ENCODE measurements at places on chromosomes 3 and 15.

GRCh38 chr15:86103825-86104224 is 24.2 kb downstream of the AGBL1 start:
- DNase-seq: no peak

- DNase-seq: no peak
Measured at GRCh38 chr15:60389261-60390077, 8.3 kb downstream of the ANXA2 start.

GRCh38 chr15:41886741-41887140 is 7.1 kb downstream of the SPTBN5 start:
- peak; percentile 34 for DNase-seq

DNA sequence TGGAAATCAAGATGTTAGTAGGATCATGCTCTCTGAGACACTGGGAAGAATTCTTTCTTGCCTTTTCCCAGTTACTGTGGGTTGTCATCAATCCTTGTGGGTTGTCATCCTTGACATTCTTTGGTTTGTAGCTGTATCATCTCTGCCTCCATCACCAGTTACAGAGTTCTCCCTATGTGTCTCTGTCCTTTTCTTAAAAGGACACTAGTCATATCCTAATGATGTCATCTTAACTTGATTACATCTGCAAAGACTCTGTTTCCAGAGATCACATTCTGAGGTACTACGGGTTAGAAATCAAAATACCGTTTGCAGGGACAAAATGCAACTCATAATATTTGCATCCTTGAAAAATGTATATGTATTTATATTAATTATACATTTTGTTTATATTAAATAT is 500.4 kb downstream of the ZBBX start:
- DNase-seq: no peak

DNA sequence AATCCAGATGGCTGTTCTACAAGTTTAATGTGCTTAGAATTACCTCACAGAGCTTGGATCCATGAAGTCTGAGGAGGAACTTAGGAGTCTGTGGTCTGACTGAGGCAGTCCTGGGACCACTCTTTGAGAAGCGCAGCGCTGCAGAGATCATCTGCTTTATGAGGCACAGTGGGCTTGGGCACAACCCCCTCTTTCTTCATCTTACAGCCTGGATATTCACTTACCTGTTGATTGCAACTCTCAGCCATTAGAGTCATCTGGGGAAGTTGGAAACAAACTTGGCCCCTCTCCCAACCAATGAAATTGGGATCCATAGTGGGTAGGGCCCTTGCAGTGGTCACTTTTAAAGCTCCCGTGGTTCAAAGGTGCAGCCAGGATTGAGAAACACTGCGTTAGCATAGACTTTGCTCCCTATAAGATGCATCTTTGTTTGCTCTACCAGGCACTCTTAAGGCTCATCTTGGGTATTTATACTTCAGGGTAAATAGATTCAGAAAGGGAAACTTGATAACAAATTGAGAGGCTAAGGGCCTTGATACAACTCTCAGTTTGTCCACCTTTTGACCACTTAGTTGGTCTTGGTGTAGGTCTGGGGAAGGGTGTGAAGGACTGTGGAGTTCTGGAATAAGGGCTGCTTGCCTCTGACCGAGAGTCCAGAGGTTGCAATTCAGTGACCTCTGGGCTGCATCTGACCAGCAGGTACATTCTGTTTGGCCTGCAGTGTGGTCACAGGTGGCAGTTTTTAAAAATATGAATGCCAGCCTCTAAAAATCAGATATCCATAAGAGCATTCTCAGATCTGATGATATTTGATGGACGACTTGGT is 22.8 kb downstream of the FEM1B start:
- DNase-seq: peak; percentile 5

- no peak for DNase-seq
Measured at GRCh38 chr3:37444696-37445095, 270.3 kb upstream of the LRRFIP2 start.

GRCh38 chr3:52704611-52705437 is 767 bp downstream of the GLT8D1 start:
- no peak for DNase-seq

- DNase-seq: no peak
Measured at GRCh38 chr3:67848299-67848698, 193.9 kb upstream of the SUCLG2 start.

GRCh38 chr3:39980781-39981180 is 171.4 kb downstream of the MYRIP start:
- no peak for DNase-seq

GRCh38 chr3:152457500-152458375 is 189.0 kb downstream of the MBNL1 start:
- no peak for DNase-seq

GRCh38 chr3:45647148-45647619 is 42.0 kb upstream of the SACM1L start:
- DNase-seq: no peak

- no peak for DNase-seq
Measured at GRCh38 chr3:63167113-63167512, 111.0 kb upstream of the SYNPR start.

DNA sequence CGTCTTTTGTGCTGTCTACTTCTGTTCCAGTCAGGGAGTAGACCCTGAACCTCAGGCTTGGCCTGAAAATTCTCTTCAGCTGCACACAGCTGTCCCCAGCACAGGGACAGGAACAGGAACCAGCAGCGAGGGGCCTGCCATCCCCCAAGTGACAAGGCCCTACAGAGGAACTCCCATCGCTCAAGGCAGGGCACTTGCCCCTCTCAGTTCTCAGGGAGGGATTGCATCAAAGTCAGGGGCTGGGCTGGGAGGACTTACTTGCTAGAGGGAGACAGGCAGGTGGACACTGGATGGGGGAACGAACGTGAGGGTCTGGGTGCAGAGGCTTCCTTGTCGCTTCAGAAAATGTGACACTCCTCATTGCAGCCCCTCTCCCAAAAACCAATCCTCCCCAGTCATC is 163.6 kb downstream of the CHSY1 start:
- no peak for DNase-seq

DNA sequence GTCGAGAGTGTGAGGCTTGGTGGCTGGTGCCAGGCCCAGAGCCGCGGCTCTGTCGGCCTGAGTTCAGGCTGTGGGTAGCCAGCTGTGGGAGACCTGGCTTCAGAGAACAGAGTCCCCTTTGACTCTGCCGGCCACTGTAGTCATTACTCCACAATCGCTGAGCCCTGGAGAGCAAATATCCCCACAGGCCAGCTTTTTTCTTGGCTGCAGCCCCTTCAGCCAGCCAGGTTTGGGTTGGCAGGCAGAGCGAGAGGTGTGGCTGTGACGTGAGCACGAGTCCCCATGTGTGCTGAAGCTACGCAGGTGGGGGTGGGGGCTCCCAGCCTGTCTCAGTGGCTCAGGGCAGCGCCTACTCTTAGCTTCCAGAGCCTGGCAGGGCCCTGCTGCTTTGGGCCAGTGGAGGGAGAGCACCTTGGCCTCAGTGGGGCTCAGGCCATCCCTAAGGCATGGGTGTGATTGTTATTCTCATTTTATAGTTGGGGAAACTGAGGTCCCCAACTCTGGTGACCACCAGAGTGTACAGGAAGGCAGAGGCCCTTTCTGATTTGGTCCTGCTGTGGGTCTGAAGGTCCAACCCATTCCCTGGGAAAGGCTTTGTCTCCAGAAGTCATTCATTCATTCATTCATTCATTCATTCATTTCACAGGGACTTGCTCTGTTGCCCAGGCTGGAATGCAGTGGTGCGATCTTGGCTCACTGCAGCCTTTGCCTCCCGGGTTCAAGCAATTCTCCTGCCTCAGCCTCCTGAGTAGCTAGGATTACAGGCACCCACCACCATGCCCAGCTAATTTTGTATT is 45.7 kb upstream of the LCTL start:
- DNase-seq: no peak

- no peak for DNase-seq
Measured at GRCh38 chr3:66394753-66395249, 106.0 kb downstream of the LRIG1 start.

DNA sequence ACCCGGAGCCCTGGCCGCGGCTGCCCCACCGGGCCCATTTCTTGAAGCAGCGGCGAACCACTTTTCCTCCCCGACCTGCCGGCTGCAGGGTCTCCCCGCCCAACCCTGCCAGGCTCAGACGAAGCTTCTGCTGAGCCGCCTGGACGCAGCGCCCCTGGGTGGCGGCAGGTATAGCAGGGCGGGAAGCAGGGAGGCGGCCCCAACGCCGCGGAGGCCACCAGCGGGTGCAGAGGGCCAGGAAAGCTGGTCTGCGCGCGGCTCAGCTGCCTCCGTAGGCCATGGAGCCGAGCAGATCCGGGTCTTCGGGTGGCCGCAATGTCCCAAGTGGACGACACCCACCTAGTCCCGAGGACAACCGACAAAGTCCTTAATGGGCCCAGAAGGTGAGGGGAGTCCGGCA is 21.9 kb upstream of the SRPRB start:
- no peak for DNase-seq

- no peak for DNase-seq
Measured at GRCh38 chr3:31402117-31402516, 130.6 kb upstream of the STT3B start.

DNA sequence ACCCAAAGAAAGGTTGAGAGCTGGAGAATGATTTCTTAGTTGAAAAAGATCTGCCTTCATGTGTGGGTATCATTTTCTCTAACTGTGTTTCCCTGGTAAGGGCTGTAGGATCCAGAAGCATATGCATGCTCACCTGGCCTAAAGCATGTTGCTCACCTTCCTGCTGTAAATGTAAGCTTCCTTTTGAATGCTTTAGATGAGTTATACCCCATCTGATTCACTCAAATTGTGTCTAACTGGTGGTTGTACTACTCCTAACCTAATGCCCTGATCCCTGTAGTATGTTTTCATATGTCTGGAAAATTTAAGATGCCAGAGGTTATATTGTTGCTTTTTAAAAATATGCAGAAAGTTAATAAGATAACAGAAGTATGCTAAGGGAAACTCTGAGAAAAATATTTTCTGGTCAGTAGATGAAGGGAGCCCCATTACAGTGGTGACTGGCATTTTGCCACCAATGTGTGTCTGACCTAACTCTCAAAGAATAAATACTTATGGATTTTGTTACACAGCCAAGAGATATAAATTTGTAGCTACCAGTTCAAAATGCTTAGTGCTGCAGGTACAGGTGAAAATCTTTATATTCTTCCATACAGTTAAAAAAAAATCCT is 7.7 kb downstream of the FILIP1L start:
- no peak for DNase-seq

GRCh38 chr15:58777107-58777506 is 6.0 kb downstream of the MINDY2 start:
- no peak for DNase-seq

DNA sequence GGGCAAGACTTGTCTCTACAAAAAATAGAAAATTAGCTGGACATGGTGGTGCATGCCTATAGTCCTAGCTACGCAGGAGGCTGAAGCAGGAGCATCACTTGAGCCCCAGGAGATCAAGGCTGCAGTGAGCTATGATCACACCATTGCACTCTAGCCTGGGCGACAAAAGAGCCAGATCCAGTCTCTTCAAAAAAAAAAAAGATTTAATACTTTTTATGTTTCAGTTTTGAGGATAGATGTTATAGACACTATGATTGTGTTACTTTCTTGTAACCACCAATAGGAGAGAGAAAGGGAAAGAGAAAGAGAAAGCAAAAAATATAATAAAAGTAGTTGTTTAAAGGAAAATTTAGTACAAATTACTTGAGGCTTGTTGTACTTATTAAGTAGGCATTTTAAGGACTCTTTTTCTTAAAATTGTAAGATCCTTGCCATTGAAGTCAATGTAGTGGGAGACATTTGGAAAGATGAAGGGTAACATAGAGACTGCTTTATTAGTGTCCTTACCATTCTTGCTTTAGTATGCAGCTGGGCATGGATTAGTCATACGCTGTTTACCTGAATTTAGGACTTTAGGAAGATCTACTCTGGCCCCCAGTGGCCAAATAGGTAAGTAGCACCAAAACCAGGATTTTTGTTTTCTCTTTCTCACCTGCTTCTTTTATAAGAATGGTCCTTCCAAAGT is 35.1 kb upstream of the ZDHHC23 start:
- DNase-seq: no peak

DNA sequence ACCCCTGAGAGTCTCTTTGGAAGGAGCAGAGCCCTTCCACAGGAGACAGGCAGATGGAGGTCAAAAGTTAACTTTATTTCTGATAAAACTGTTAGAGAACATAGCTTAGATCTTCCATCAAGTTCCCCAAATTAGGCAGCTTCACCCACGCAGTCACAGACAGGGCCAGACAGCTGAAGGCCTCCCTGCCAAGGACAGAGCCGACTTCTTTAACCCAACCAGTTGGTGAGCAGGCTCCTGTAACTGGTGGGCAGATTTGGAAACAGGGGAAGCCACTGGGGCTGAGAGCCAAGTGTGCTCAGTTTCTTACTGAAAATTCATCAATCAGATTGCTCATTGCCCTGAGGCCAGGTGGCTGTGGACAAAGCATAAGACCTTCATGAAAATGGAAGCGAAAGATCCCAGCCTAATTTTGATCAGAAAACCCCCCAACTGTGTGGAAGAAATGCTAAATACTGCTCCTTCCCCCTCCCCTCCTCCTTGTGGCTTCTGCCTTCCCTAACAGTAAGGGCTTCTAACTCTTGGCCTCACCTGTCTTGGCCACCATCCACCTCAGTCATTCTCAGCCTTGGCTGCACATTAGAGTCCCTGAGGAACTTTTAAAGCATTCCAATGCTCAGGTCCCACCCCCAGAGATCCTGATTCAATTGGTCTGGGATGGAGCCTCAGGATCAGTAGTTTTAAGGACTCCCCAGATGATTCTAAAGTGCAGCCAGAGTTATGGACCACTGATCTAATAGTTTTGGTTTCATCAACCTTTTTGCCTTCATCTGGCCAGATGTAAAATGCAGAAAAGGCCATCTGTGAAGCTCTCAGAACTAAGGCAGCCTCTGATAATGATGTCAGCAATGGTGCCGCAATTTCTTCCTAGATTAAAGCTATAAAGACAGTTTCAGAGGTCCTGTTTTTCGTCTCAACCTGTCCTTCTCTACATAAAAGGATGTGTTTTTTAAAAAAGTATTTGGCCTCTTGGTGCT is 11.5 kb downstream of the CLRN1 start:
- DNase-seq: no peak

- DNase-seq: no peak
Measured at GRCh38 chr3:186627852-186628414, 12.3 kb upstream of the FETUB start.

DNA sequence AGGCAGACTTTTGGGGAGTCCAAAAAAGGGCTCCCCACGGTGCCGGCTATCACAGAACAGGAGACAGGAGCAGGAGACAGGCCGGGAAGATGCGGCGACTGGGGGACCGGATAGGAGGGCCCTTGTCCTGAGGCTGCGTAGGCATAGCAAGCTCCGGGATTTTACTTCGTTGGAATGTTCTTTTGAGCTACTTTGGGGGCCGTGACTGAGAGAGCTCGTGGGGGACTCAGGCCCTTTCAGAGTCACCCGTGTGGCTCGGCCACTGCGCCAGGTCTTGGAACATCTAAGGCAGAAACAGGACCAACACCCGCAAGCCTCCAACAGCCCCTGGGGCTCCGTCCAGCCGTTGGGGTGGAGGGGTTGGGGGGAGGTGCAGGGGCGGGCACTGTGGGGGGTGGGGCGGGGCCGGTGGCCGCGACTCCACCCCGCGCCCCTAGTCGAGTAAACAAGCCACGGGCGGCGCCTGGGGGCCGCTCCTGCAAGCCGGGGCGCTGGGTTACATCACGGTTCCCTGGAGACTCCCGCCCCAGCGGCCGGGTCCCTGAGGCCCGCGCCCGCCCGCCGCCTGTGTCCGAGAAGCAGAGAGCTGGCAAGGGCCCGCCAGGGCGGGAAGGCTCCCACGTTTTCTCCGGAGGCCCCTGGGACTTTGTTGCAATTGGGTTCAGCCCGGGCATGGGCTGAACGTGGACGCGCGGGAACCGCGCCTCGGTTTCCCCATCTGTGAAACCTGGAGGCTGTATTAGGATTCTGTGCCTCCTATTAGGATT is 23.3 kb upstream of the C15orf39 start:
- DNase-seq: no peak

Measured in posterior cingulate gyrus (tissue), 11 donors.